ENCODE measurements at places on chromosomes 6 and 20.

DNA sequence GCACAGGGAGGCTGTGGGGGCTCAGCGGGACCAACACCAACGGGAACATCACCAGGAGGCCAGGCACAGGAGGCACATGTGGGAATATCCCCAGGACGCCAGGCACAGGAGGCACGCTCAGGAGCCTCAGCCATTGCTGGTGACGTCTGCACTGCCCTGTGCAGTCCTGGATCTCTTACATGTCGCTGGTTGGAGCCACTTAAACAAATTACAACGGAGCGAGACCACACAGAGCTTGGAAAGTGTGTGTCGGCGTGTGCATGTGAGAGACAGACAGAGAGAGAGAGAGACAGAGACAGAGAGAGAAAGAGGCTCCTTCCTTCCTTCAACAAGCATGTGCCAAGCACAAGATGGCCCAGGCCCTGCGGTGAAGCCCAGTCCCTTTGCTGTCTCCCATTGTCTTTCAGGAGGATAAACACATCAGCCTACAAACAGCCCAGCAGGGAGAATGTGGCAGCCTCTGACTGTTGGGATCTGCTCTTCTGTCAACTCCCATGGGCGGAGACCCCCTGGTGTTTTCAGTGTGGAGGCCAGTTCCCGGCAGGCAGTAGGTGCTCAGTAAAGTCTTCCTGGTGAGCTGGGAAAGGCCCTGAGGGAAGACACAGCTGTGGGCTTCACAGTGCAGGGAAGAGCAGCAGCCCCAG lies 112.7 kb upstream of the THBS2 start:
- DNase-seq, result no peak

- peak; percentile 10 for DNase-seq
Observed at GRCh38 chr6:37433657-37434271, 743 bp downstream of the CMTR1 start.

GRCh38 chr6:135116571-135116970 lies 61.9 kb upstream of the HBS1L start:
- no peak for DNase-seq

- DNase-seq, result no peak
Observed at GRCh38 chr6:31352683-31353383, 4.1 kb downstream of the HLA-B start.

DNA sequence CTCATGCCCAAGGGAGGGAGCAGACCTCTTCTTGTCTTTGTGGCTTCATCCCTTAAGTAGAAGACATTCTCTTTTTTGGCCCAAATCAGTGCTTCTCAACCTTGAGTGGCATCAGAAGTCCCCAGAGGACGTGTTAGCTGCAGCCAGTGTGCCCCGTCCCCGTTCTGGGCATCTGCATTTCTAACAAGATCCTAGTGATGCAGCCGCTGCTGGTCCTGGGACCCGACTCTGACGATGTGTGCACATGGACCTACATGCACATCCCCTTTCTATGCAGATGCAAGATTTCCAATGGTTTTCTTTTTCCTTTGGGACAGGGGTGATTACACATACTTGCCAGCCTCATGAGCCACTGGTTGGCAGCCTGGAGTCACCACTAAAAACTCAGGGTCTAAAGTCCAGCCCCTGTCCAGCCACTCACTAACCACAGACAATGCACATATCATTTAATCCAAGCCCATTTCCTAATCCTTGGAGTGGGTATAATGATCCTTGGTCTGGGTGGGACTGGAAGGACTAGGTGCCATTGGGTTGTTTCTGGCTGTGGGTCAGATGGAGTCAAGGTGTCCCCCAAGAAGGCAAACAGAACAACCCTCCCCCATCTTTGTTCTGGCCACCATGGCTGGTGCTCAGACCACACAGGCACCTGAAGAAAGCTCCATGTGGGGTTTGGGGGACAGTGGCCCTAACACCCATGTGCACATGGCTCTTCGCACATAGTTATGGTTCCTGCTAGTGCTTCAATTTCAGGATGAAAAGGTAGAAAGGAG lies 6.4 kb downstream of the ACSS1 start:
- no peak for DNase-seq

- DNase-seq, result no peak
Observed at GRCh38 chr6:89438248-89438647, 5.3 kb downstream of the ANKRD6 start.

DNA sequence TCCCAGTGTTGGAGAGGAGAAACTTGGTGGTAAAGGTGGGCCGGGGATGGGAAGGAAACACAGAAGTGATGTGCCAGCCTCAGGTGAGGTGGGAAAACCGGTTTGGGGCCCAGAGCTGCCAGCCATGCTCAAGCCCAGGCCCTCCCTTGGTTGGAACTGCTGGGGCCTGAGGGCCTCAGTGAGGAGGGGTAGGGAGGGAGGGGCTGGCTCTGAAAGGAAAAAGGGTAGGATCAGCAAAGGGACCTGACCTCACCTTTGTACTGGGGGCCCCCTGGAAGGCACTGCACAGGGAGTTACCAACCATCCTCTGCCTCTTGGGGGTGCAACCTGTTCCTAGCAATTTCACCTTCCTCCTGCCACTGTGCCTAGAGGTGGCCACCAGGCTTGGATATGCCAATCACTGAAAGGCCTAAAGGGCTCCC lies 1.8 kb upstream of the SPEF1 start:
- DNase-seq, result no peak

DNA sequence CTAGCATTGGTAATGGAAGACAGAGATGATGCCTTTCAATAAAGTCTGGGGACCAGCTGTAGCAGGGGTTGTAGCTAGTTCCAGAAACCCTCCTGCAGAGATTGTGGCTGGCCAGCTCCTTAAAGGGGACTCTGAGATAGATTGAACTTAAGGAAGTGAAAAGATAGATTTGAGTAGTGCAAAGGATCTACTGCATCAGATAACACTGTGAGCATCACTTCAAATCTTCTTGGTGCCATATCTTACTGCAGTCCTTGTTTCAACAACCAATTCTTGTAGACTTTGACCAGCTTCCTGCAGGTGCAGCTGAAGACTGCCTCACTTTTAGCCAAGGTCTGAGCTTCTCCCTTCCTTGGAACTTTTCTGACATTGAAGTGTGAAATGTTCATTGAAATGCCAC lies 14.8 kb upstream of the CEP162 start:
- DNase-seq, result no peak

DNA sequence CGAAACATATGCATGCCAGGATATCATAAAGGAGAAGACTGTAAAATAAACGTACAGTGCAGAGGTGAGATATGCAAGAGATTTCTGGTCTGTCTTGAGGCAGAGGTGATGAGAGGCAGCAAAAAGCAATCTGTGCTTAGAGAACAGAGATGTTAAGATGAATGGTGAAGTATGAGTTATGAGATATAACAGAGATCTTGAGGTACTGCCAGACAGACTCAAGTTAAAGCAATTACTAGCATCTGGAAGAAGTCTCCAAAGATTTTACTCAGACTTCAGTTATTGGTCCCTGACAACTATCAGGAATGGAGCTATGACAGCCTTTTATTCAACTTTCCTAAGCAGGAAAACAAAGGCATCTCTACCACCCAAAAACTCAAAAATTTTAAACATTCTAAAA lies 122.8 kb upstream of the DST start:
- no peak for DNase-seq

- no peak for DNase-seq
Observed at GRCh38 chr6:4271761-4272470, 136.5 kb upstream of the ECI2 start.

DNA sequence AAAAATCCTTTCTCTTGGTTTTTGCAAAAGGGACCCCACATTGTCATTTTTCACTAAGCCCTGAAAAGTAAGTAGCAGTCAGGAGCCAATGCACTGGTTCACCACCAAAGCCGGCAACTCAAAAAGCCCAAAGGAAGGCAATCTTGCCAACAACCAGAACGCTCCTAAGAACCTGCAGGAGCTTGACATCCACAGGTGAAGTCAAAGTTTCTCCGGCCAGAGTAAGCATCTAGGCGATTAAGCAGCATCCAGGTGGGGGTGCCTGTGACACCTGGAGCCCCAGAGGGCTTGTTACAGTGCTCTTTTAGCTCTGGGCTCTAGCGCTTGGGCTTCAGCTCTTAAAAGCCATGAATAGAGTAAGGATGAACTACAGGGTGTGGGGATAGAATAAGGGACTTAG lies 36.1 kb downstream of the SLC35D3 start:
- DNase-seq, result peak; percentile 45

DNA sequence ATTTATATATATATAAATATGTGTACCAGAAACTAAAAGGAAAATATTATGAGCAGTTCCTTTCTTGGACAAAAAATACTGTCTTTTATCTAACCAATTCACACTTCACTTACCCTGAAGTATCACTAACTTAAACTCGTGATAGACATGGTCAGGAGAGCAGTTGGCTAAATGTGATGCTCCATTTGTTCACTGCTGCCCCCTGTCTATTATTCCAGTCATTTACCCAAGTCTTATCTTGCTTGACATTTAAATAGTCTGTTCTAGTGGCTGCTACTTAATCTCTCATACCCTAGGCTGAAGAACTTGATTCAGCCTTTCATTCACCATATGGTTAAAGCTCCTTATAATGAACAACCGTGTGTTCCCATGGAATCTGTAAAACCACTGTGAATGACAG lies 789.6 kb upstream of the EYS start:
- peak; percentile 75 for DNase-seq

GRCh38 chr6:147935656-147936055 lies 407.0 kb upstream of the SASH1 start:
- DNase-seq, result no peak

DNA sequence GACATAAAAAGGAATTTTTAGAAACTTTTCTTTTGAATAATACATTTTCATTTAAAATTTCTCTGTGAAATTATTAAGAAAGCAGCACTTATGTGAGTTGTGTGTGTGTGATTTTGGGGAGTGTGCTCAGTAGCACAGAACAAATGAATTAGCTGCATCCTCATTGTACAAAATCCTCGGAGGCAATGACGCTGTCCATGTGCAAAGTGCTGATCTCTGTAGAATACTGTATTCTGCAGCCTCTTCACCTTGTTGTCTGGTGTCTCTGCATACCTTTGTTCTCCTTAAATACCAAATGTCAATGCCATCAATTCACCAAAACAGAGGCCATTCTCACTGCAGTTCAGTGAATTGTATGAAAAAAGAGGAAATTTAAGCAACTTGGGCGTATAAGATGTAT lies 838.4 kb downstream of the QKI start:
- peak; percentile 44 for DNase-seq

GRCh38 chr6:92577077-92577719 lies 842.2 kb downstream of the EPHA7 start:
- peak; percentile 53 for DNase-seq

DNA sequence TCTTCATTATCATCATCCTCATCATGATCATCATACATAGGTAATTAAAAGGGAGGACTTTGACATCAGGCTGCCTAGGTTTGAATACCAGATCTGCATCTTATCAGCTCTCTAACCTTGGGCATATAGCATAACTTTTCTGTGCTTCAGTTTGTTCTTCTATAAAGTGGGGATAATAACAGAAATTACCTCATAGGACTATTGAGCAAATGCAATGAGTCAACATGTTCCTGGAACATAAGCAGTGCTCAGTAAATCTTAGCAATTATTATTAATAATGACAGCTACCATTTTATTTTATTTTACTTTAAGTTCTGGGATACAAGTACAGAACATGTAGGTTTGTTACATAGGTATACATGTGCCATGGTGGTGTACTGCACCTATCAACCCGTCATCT lies 7.2 kb downstream of the C20orf202 start:
- no peak for DNase-seq

- DNase-seq, result no peak
Observed at GRCh38 chr6:169862043-169862891, 110.8 kb downstream of the ERMARD start.

- peak; percentile 82 for DNase-seq
Observed at GRCh38 chr6:68778356-68779020, 143.4 kb downstream of the ADGRB3 start.

DNA sequence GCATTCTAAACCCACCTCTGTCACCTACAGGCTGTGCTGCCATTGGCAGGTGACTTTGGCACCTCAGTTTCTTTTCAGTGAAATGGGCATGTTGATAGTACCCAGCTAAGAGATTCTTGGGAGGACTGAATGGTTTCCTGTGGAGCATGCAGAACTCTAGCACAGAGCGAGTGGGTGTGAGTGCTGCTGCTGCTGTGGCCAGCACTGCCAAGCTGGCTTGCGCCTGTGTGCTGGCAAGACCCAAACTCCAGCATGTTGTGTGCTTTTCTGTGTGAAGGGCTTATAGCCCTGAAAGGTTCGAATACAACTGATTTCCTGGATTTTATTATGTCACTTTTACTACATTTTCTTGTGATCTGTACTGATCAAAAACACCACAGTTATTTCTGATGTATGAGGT lies 78.1 kb upstream of the KIF25 start:
- DNase-seq, result no peak

DNA sequence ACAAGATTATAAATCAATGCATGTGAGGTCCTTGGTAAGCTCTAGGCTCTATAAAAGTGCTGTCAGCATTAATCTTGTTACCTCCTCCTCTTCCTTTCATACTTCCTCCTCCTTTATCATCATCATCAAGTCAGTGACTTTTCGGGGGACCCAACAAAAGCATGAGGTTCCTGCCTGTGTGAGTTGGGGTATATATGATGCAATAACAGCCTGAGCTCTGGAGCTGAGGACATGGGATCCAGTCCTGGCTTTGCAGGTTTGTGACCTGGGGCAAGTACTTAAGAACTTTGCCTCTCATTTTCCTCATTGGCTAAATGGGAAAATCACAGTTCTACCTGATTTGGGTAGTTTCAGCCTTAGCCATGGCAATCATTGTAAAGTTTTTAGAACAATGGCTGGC lies 7.1 kb upstream of the PHACTR3 start:
- no peak for DNase-seq

DNA sequence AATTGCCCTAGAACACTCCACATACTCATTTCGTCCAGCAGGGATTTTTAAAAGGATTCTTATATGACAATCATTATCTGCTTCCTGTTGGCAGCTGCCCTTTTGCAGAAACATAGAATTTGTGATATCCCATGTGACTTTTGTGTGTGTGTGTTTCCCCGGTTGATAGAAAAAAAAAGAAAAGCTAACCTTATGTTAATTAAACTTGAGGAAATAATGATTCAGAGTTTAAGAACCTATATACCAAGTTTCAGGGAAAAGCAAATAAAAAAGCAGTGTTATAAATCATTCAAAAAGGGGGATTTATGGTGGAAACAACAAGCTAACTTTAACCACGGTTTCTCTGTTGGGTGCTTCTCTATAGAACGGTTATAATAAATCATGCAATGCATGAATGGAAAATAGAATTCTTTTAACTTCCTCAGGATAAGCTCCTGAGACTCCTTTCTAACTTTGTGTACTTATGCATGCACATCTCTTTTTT lies 826.9 kb upstream of the EYS start:
- DNase-seq, result no peak

DNA sequence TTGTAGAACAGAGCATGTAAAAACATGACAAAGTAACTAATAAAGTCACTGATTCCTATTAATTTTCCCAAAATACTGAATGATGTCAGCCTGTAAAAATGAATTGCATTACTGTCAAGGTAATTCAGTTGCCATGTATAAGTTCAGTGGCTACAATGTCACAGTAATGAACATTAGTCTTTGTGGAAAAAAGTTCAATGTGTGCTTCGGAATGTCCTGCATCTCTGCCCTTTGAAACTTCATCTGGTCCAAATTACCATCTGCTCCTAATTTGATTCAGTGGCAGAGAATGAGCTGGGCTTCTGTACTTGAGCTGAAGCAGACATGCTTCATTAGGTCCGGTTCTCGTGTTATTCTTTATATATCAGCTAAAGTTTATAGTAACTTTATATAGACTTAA lies 567.4 kb downstream of the COL12A1 start:
- DNase-seq, result no peak
